ENCODE measurements at places on chromosomes 1 and 21.

DNA sequence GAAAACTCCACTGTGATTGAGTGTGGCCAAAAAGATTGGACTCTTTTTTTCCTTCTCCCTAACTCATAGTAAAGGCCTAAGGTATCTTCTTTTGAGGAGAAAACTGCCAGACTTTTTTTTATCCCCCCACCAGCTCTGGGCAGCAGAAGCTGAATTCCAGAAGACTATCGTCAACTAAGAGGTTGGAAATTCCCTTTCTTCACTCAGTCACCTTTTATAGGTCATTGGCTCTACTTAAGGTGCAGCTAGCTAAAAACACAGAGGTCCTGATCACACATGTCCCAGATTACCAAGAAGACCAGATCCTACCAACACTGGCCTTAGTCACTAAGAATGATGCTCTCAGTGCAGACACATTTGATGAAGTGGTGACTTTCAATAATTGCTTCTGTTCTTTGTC is 1441.2 kb downstream of the PLA2G4A start:
- DNase-seq = no peak

DNA sequence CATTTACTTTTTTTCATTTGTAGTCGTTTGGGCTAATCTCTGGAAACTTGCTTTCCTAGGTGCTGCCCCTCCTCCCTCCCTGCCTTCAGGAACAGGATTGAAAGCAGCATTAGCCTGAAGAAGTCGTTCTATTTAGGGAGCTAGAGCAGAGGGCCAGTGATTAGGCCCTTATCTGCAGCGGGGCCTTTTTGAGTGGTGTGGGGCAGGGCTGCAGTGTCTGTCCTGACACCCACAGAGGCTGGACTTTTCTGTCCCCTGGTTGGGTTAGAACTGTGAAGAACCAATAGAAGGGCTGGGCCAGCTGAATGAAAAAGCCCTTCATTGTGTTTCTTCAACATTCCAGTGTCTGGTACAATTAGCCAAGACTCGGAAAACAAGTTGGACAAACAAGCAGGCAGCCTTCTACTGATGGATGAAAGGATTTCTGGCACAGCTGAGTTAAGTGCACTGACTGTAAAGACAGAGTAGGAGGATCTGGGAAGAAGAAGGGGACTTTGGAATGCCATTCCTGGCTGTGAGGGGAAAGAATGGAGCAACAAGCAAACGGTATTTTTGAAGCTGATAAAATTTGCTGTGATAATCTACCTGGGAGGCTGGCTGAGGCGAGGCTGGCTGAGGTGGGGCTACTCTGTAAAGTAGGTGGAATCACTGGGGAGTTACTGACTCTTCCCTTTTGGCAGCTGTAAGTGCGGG is 9.7 kb downstream of the MACF1 start:
- no peak for DNase-seq

DNA sequence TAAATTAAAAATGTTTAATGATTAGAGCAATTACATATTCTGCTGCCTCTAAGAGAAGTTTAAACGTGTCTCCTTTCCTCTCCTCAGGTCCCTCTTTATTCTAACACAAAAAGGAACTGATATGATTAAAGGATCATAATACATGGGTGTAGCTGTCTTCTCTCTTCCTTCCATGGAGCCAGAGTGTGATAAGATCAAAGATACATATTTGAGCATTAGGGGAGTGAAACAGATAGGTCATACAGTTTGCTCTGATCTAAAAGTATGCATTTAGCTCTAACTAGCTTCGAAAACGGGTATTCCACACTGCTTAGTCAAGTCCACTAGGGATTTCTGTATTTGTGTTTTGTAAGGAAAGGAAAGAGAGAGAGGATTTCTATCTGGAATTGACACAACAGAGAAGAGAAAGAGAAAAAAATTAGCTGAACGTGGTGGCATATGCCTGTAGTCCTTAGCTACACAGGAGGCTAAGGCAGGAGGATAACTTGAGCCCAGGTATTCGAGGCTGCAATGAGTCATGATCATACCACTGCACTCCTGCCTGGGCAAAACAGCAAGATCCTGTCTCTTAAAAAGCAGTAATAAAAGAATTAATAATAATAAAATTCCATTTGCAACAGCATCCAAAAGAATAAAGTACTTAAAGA is 63.1 kb downstream of the CDC42BPA start:
- DNase-seq = no peak

GRCh38 chr1:232593717-232594502 is 36.0 kb downstream of the SIPA1L2 start:
- no peak for DNase-seq

DNA sequence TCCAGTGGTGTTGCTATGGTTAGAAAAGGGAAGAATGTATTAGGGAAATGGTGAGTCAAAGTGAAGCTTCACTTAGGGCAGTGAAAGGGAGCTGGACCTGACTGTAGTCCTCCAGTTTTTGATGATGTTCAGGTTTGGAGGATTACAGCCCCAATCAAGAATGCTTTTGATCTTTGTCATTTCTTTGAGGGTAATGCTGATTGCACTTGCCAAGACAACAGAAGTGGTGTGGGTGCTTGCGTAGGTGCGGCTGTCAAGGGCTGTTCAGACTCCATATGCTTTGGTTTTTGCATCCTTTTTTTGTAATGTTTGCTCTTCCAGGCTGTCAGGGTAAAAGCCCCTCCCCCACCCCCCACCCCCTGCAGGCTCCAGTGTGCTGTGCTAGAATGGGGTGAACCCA is 38.9 kb downstream of the HHAT start:
- DNase-seq = no peak

DNA sequence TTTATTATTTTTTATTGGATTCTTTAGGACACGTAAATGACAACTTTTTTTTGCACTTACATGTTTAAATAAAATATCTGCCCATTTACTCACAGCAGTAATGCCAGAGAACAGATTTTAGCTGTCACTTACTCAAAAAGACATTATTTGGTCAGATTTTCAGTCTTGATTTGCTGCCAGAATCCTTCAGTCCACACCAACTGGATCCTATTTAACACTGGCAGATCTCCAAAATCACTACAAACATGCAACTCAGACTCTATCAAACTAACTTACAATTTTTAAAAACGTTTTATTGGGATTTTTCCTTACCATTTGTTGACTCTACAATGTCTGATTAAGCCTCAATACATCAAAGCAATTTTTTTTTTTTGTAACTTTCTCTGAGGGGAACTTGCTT is 11.1 kb downstream of the ATP6V1G3 start:
- DNase-seq = no peak

DNA sequence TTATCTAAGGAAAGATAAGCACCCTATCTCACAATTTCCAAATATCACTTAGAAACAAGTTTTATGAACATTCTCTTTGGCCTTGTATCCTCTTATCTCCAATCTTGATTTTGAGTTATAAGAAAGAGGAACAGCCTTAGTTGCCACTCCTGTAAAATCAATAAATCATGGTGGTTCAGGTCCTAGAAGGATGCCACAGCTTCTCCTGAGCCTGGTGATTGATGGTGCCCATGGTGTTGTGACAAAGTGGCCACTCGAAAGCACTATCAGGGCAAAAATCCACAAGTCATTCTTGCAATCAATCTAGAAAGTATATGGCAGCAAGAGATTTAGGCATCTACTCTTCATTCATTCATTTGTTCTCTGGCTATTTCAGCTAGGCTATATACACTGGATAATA is 27.8 kb downstream of the GBP6 start:
- no peak for DNase-seq

DNA sequence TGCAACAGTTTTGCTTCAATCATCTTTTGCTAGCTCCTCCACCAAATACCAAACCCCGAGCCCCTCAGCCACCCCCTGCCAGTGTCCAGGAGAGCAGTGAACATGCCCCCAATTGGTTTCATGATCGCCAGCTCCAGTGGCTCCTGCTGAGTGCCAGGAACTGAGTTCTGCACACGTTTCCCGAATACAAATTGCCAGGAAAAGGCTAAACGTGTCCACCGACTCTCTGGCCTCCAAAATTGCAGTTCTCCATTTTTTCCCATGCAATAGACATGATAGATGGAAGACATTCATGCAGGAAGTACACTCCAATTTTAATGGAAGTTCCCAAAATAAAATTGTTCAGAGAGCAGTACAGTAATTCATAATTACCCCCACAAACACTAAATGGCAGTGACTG is 101.3 kb downstream of the SPSB1 start:
- no peak for DNase-seq

DNA sequence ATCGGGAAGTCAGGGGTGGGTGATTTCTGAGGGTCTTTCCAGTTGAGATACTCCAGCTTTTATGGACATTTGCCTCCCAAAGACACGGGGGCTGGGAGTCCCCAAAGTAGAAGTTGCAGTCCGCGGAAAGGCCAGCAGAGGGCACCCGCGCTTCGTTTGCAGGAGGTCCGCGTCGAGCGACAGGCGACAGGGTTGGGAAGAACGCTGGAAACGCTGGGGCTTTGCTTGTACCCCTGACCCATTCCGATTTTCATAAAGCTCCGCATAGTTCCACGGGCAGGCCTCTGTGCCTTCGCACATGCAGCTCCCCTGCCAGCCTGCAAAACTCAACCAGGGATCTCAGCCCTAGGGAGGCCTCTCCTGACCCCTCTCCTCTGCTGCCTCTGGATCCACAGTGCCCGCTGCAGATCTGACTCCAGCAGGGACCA is 44.2 kb upstream of the LAPTM5 start:
- no peak for DNase-seq

DNA sequence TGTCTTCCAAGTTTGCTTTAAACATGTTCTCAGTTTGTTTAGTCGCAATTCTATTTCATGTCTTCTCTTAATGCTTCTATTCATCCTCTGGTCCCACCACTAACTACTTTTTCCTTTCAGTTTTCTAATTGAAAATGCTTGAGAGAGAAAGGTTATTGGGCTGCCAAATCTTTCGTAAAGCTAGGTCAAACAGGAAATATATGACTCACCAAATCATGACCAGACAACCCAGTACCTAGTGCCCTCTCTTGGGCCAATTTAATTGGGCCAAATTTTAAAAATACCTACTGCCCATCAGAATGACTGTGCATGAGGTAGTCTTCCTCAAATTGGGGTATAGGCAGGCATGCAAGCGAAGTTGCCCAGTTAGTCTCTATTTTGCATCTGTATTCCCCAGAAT is 295.4 kb upstream of the PBX1 start:
- no peak for DNase-seq

- peak; percentile 48 for DNase-seq
Observed at GRCh38 chr1:66446261-66447001, 87.5 kb upstream of the SGIP1 start.

GRCh38 chr1:2322065-2322571 is 69.2 kb downstream of the MORN1 start:
- peak; percentile 79 for DNase-seq

DNA sequence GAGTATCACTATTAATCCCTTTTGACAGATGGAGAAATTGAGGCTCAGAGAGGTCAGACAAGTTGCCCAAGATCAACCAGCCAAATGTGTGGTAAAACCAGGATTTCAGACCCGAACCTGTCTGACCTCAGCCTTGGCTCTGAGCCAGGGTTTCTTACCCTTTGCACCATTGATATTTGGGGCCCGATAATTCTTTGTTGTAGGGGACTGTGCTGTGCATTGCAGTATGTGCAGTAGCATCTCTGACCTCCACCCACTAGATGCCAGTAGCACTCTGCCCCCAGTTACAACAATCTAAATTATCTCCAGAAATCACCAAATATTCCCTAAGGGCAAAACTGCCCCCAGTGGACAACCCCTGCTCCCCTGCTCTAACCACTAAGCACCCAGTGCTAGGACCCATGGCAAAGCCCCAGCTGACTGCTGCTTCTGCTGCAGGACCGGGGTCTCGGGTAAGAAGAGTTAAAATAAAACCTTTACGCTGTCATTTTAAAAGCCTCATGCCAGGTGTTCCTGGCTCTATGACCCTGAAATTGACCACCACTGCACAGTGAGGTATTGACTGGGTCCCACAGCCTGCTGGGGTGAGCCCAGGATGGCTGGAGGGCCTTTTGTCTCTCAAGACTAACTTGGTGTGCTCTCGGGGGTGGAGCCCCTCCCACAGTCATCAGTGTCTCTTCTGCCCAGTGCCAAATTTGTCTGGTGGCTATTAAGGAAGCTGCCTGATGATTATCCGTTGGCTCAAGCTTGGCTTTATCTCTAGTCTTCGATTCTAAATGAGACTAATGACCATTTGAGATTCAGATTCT is 5.6 kb upstream of the MAN1C1 start:
- DNase-seq = no peak

DNA sequence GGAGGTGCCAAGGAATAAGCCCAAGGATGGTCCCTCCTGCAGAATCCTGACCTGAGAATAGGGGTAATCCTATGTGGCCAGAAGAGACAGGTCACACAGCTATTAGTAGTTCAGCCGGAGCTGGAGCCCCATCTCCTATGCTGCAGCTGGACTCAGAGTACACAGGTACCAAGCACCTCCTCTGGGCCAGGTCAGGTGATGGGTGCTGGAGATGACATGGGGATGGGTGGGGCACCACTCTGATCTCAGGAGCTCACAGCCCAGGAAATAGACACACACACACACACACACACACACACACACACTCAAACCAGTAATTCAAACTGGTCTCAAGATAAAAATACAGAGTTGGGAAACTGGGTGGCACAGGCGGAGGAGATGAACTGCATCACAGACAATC is 54.2 kb upstream of the SSBP3 start:
- no peak for DNase-seq

DNA sequence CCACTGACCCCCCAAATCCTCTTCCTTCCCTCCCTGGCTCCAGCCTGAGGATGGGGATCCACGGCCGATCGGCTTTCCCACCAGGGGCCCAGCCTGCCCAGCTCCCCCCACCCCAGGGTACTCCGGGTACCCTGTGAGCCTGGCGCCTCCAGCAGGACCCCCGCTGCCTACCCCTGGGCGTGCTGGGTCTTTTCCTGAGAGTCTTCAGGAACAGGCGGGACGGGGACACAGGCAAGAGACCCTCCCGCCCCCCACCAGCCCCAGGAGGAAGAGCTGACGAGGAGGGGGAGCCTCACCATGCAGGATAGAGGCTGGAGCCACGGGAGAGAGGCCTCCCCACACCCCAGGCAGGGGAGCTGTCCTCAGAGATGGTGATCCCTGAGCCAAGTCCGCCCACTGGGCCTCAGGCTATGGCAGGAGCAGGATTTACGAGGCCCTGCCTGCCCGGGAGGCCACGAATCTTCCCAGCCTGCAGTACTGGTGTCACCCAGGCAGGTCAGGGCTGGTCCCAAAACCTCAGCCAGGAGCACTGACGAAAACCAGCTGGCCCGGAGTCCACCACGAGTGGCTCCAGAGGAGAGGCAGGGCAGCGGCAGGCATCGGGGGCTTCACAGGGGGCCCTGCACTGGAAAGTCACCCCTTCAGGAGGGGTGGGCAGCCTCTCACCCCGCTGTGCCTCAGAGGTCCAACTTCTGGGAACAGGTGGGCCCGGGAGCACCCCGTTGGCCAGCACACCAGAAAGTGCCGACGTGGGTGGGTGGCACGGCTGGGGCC is 58.0 kb downstream of the MEGF6 start:
- DNase-seq = peak; percentile 63

GRCh38 chr1:41802532-41803501 is 115.9 kb downstream of the HIVEP3 start:
- DNase-seq = no peak
